Activated T-helper 9 cell treated with anti-CD3 and anti-CD28 coated beads, Interleukin-2, amount 50 U/mL, for 16 hours (primary cell): ENCODE measurements at places on chromosomes 6 and 20.

DNA sequence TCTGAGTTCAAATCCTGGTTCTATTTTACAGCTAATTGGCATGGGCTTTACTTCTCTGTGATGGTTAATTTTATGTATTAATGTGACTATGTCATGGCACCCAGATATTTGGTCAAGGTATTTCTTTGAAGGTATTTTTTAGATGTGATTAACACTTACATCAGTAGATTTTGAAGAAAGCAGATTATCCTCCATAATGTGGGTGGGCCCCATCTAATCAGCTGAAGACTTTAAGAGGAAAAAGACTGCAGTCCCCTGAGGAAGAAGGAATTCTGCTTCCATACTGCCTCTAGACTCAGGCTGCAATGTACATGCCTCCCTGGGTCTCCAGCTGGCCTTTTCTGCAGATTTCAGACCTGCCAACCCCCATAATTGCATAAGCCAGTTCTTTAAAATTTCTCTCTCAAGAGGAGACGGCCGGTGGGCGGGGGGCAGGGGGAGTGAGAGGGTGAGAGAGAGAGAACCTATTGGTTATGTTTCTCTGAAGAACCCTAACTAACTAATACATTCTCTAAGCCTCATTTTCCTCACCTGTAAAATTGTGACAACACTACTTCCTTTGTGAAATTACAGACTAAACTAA, 338.2 kb upstream of the PRDM1 start:
- no peak for DNase-seq

- no peak for DNase-seq
Observed at GRCh38 chr20:57577679-57578475, 17.0 kb downstream of the PCK1 start.

DNA sequence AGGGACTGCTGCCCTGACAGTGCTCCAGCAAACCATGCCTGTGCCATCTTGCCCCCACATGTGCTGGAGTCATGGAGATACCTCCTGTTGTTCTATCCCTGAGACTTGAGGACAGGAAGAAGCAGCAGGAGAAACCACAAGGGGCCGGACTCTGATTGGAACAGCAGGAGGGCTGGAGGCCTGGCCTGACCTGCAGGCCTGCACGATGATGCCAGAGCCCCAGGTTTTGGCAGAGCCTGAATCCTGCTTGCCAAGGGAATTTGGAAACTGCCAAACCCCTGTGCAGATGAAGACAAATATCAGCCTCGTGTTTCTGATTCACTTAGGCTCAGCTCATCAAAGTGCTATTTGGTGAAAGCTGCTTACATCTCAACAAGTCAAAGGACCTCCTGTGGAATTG, 177.6 kb downstream of the MAFB start:
- no peak for DNase-seq

GRCh38 chr20:22371843-22372242, 212.5 kb downstream of the FOXA2 start:
- no peak for DNase-seq

DNA sequence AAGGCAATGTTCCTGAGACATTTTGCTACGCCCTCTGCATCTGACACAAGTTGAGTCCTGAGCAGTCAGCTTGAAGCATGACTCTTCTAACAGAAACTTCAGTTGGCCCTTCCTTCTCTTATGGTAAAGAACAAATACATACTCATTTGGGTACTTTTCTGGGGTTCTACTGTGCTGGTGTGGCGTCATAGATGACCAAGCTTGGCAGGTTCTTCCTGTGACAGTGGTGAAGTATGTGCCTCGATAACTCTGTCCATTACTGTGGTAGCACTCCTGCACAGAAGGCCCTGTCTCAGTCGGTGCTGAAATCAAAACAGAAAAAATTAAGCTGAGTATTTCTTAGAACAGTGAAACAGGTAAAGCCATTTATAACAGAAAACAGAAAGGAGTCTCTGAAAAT, 152.5 kb downstream of the SLC22A3 start:
- no peak for DNase-seq

- DNase-seq = no peak
Observed at GRCh38 chr6:56353860-56354259, 106.5 kb upstream of the COL21A1 start.

GRCh38 chr6:141041596-141042087, 1091.1 kb upstream of the GJE1 start:
- DNase-seq = no peak

GRCh38 chr6:125337706-125338105, 35.9 kb upstream of the HDDC2 start:
- no peak for DNase-seq

DNA sequence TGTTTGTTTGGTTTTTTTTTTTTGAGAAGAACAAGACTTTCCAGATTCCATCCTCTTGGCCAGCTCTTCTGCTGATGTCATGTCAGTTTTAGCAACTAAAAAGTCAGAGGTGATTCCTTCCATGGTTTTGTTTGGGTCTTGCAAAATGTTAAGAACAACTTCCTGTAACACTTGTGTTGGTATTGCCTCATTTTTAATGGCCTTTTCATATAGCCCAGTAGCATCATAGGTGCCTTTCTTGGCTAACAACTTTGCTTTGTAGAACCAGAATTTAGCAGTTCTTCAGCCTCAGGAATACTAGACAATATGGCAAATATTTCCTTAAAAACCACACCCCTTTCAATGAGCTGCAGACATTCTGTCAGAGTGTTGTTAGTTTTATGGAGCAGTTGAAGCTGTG, 99.5 kb upstream of the SIRPG start:
- no peak for DNase-seq

DNA sequence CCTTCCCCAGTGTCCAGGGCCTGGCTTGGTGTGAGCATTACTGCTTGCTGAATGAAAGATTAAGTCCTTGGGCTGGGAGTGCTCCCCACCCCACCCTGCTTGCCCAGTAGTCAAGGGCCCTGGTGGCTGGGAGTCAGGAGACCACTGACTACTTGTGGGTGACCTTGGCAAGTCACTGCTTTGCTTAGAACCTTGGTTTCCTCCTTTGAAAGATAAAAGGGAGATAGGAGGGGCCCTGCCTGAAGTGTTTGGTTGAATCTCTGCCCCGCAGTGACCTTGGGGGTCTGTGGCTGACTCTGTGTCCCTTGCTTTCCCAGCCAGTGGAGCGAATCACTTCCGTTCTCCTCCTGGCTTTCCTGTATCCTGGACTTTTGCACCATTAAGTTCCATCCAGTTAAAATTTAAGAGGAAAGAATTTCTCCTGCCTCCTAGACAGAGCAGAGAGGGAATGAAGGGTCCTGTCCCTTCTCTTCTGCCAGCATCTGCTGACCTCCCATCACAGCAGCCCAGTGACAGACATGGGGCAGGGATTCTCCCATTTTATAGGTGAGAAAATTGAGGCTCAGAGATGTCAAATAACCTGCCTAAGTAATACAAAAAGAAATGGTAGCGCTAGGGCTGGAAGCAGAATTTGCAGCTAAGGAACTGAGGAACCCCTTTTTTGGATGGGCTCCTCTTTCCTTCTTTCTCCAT, 3.5 kb upstream of the EPB41L1 start:
- DNase-seq = no peak

- DNase-seq = no peak
Observed at GRCh38 chr6:138824482-138825144, 28.7 kb downstream of the ECT2L start.

DNA sequence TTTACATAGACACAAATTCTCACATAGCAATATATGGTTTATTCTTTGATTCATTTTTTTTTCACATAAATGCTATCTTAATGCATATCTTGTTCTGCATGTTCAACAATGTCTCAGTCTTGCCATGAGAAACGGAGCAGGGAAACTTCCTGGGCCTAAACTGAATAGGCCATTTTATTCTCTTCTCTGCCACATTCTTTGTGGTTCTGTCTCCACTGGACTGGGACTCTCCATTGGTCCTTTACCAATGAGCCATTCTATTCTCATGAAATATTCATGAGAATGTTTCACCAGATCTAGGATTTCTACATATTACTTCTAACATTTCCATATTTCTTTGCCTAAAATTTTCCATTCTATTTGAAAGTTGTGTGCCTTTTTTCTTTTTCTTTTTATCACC, 42.8 kb downstream of the LAMA2 start:
- DNase-seq = no peak

- no peak for DNase-seq
Observed at GRCh38 chr6:79821859-79822258, 125.5 kb downstream of the ELOVL4 start.

DNA sequence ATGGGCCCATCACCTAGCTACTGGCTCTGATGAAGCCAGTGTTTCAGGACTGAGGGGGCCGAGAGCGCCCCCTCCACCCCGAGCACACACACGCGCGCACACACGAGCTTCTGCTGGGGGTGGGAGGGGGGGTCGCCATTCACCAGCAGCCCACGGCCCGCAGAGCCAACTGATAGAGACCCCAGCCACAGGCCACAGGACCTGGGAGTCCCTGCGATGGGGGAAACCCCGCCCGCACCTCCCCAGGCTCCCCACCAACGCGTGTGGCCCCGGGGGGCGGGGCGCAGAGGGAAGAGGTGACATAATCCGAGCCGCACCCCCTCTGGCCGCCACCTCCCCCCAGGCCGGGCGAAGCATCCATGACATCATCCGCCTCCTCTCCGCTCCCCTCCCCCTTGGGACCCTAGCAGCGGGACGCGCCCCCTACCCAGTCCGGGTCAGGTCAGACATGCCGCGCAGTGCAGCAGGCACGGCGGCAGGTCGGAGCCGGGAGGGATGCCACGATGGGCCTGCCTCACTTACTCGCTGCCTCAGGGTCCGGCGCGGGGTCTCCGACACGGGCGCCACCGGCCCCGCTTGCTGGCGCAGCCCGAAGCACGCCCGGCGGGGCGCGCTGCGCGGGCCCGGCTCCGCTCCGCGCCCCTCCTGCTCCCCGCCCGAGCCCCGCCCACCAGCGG, at the start of gene LZTS3:
Gene LZTS3 (minus strand): TSS at position 617 of the 677 bp plus-strand sequence. CDS start 6,386 bp downstream, outside the sequence.
- peak; percentile 76 for DNase-seq

DNA sequence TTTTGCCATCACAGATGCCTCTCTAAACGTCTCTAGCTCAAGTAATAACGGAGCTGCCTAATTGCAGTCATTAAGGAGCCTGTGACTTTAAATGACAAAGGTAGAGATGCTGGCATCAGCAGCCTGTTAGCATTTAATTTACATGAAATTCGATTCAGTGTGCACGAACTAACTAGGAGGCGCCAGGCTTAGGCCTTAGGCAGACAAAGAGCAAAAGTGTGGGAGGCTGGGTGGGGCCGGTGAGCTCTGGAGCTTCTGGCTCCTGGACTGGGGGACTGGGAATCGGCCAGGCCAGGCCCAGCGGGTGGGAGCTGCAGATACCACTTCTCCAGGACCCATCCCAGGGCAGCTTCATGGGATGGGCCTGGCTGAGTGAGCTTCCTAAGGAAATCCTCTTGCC, 170.0 kb upstream of the AGPAT4 start:
- no peak for DNase-seq

GRCh38 chr20:878511-879307, 37.4 kb downstream of the ANGPT4 start:
- DNase-seq = no peak

GRCh38 chr6:146595972-146596731, 2.6 kb upstream of the ADGB start:
- no peak for DNase-seq

GRCh38 chr6:162154001-162154400, 573.6 kb downstream of the PRKN start:
- DNase-seq = no peak

DNA sequence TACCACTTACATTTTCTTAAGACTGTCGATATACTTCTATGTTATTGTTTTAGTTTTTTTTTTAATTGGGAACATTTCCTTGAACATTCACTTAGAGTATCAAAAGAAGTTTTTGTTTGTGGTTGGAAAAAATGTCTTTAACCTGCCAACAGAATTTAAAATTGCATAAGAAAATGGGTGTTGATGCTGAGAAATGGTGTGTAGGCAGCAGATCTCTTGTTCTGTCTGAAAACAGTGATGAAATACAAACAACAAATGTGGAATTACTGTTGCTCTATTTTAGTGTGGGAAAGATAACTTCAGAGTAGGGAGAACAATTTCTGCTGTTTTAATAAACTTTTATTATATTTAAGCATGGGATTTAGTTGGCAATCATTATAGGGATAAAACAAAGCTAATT, 293.5 kb downstream of the CDKAL1 start:
- DNase-seq = no peak

- no peak for DNase-seq
Observed at GRCh38 chr20:2399390-2399789, 18.7 kb downstream of the TGM6 start.
